ENCODE measurements at places on chromosomes 12 and 14. TPM values are rescaled to one million over a fixed set of nuclear protein-coding genes. Genes with fewer than 3 reads are reported as not detected.

The OR4E2 gene
- not detected for total RNA-seq

DNA sequence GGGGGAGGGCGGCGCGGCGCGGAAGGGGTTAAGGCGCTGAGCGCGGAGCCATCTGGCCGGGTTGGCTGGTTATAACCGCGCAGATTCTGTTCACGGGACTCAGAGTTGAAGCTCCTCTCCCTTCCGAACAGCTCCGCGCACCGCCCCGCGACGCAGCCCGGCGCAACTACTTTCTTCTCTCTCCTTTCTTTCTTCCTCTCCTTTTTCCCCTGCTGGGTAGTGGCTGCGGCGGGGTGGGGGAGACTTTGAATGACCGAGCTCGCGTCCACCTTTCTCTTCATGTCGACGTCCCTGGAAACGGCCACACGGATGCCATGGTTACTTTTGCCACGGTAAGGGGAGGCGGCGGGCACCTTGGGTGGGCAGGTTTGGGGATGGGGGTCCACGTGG is at the start of gene NTF3:
Gene NTF3 (plus strand): TSS at position 98 of the 390 bp plus-strand sequence. CDS start 217 bp downstream, at position 315.
- peak within 1 kb of the TSS; percentile 90 for H3K27ac ChIP-seq
- H3K27me3 ChIP-seq: no peaks in the 10 kb centered on the region
- H3K4me1 ChIP-seq: peaks cover 53% of the 10 kb centered on the region

GRCh38 chr14:95352481-95352880 is 32.8 kb upstream of the CLMN start:
- no peaks in the 10 kb centered on the region for H3K36me3 ChIP-seq
- no peak for DNase-seq
- no peaks in the 10 kb centered on the region for H3K27me3 ChIP-seq

DNA sequence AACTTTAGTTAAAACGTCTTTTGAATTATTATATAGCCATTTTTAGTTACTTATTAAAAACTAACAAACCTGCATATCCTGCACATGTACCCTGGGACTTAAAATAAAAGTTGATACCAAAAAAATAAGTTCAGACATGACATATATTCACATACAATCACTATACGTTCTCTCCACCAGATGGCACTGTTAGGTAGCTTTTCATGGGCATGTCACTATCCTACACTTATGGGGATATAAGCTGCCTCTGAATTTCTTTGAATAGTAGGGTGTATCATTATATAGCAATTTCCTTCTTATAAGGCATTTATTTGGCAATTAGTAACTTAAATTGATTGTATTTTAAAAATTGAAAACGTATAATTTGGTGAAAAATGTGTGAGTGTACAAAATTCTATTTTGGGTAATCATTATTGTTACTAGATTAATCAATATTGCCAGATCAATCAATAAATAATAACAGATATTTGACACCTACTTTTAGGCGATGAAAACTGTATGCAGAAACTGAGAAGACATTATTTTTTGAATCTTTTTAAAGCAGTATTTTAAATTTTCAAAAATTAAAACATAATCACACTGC is 31.8 kb upstream of the OR10A7 start:
- H3K4me3 ChIP-seq: no peak overlapping the region
- DNase-seq: no peak
- no peak overlapping the region for H3K27ac ChIP-seq
- no peaks in the 10 kb centered on the region for H3K27me3 ChIP-seq
- no peaks in the 10 kb centered on the region for H3K4me1 ChIP-seq

DNA sequence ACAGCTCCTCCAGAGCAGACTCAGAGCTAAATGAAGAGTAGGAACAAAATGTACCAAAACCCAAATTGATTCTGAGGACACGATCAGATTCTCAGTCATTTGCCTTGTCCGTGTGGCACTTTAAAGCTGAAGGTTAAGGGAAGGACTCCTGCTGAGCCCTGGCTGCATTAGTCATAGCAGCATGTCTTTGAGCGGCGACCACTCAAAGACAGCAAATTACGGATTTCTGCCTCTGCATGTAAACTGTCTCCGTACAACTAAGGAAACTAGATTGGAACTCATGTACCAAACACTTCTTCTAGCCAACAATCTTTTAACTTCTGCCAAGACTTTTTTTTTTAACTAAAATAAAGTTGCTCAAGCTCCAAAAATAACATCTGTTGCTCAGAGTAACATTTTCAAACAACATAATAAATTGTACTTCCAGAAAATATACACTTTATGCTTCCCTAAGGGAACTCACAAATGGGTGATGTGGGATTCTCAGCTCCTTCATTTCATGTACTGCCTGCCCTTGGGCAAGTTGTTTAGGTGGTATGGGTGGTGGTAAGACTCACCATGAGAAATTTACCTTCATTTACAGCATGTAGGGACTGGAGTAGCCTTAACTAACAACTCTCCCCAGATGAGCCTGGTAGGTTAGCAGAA is 56.1 kb downstream of the RERG start:
- H3K27me3 ChIP-seq: no peaks in the 10 kb centered on the region
- no peaks in the 10 kb centered on the region for H3K36me3 ChIP-seq
- peak overlapping the region; percentile 48 for H3K4me3 ChIP-seq
- peak overlapping the region; percentile 73 for H3K27ac ChIP-seq
- peaks cover 89% of the 10 kb centered on the region for H3K4me1 ChIP-seq
- DNase-seq: no peak

DNA sequence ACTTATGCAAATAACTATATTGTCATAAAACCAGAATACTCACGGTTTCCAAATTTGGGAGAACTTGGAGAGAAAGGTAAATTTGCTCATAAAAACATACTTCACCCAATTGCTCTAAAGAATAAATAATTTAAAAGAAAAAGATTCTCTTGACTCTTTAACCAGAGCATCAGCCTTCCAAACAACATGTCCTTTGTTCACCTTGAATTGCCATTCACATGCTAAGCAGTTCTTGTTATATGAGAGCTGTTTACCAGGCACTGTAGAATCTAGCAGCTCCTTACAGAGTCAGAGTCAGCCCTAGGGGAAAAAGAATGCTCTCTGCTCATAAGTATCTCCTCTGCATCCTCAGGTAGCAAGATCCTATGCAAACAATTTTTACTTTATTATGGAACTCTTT is 10.2 kb downstream of the SLCO1A2 start:
- no peaks in the 10 kb centered on the region for H3K4me1 ChIP-seq
- no peak overlapping the region for H3K4me3 ChIP-seq
- DNase-seq: no peak

The RERGL gene
- 15.3 TPM for total RNA-seq

DNA sequence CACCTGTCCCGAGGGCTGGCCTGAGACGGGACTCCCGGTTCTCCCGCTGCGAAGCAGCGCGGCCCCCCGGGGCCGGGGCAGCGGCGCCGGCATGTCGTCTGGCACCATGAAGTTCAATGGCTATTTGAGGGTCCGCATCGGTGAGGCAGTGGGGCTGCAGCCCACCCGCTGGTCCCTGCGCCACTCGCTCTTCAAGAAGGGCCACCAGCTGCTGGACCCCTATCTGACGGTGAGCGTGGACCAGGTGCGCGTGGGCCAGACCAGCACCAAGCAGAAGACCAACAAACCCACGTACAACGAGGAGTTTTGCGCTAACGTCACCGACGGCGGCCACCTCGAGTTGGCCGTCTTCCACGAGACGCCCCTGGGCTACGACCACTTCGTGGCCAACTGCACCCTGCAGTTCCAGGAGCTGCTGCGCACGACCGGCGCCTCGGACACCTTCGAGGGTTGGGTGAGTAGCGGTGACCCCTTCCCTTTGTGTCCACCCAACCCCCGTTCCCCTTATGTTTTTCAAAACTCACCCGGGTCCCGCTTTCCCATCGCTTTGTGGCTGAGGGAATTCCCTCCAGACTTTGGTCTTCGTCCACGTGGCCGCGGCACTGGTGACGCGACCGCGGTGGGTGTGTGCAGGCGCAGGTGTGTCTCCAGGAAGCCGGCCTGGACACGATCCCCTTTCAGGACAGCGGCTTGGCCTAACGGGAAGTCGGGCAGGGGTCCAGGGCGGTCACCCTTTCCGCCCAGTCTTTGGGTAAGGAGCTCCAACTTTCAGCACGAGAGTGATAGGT is 826 bp downstream of the PRKCH start:
- H3K4me1 ChIP-seq: peaks cover 17% of the 10 kb centered on the region
- H3K36me3 ChIP-seq: no peaks in the 10 kb centered on the region
- no peak for DNase-seq
- no peaks in the 10 kb centered on the region for H3K27me3 ChIP-seq
- H3K4me3 ChIP-seq: peak overlapping the region; percentile 83

DNA sequence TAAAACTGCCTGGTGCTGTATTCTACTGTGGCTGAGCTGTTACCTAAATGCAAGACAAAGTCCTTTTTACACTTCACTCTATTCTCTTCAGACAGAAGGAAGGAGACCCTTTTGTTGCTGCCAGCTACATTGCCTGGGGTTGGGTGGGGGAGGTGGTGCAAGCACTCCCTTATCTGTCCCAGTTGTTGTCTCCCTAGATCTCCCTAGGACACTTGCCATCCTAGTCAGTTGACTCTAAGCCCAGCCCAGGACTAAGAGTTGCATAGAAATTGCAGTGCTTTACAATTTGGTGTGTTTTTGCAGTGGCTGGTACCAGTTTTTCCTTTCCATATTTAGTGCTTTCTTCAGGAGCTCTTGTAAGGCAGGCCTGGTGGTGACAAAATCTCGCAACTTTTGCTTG is 35.1 kb downstream of the SCYL2 start:
- H3K4me1 ChIP-seq: no peaks in the 10 kb centered on the region
- H3K27ac ChIP-seq: no peak overlapping the region
- no peak overlapping the region for H3K4me3 ChIP-seq
- H3K36me3 ChIP-seq: peaks cover 38% of the 10 kb centered on the region
- no peaks in the 10 kb centered on the region for H3K27me3 ChIP-seq

- no peak for DNase-seq
- no peaks in the 10 kb centered on the region for H3K36me3 ChIP-seq
- no peaks in the 10 kb centered on the region for H3K27me3 ChIP-seq
These were observed 31.8 kb upstream of the PPP1R13B start for GRCh38 chr14:103879118-103879569.

DNA sequence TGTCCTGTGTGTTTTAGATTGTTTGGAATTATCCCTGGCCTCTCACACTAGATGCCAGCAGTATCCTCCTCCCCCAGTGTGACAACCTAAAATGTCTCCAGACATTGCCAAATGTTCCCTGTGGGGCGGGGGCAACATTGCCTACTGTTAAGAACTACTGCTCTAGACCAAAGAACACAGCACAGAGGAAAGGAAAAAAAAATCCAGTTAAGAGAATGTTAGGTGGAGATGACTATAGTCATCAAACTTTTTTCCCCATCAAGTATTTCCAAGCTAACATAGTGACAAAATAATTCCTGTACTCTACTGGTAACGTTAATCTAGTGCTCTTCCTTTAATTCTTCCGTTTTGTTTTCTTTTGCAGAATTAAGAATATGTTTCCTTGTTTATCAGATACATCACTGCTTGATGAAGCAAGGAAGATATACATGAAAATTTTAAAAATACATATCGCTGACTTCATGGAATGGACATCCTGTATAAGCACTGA is 3.5 kb downstream of the CDKN1B start:
- H3K36me3 ChIP-seq: peaks cover 6% of the 10 kb centered on the region
- H3K4me3 ChIP-seq: peak overlapping the region; percentile 98
- H3K27me3 ChIP-seq: no peaks in the 10 kb centered on the region
- DNase-seq: no peak
- peaks cover 48% of the 10 kb centered on the region for H3K4me1 ChIP-seq

- DNase-seq: no peak
- H3K4me1 ChIP-seq: no peaks in the 10 kb centered on the region
- no peaks in the 10 kb centered on the region for H3K36me3 ChIP-seq
These were observed 58.7 kb upstream of the GZMB start for GRCh38 chr14:24692382-24693352.

DNA sequence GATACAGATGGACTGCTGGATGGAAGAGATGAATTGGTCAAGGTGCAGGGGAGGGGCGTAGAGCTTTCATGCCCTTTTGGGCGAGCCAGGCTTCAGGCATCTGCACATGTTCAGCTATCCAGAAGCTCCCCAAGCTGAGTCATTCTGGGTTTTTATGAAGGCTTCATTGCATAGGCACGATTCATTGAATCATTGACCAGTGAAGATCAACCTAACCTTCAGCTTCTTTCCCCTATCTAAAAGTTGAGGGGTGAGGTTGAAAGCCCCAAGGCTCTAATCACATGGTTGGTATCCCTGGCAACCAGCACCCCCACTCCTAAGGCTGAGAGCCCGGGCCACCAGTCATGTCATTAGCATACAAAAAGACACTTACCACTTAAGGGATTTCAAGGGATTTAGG is 36.3 kb downstream of the RPS29 start:
- H3K36me3 ChIP-seq: no peaks in the 10 kb centered on the region
- no peaks in the 10 kb centered on the region for H3K27me3 ChIP-seq
- no peaks in the 10 kb centered on the region for H3K4me1 ChIP-seq
- H3K4me3 ChIP-seq: no peak overlapping the region
- no peak overlapping the region for H3K27ac ChIP-seq
